ENCODE measurements at places on chromosomes 2 and 18. TPM values are rescaled to one million over a fixed set of nuclear protein-coding genes. Genes with fewer than 3 reads are reported as not detected.

GRCh38 chr2:229344151-229344551, 73.1 kb upstream of the PID1 start:
- DNase-seq, result no peak

DNA sequence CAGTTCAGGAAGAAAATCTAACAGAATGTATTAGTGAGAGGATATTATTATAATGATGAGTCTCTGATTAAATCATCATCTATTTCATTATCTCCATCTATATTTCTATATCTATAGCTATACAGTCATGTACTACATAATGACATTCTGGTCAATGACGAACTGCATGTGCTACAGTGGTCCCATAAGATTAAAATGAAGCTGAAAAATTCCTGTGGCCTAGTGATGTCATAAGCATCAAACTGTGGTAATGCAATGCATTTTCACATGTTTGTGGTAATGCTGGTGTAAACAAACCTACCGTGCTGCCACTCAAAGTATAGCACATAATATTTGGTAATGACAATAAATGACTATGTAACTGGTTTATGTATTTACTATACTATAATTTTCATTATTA, 1127.9 kb upstream of the CHAC2 start:
- DNase-seq, result no peak

- DNase-seq, result no peak
These were observed 639.9 kb downstream of the ERBB4 start for GRCh38 chr2:211898702-211899101.

The PASK gene
- total RNA-seq, result 2.2 TPM

GRCh38 chr2:231674587-231675338, 33.6 kb upstream of the PTMA start:
- peak; percentile 84 for DNase-seq

DNA sequence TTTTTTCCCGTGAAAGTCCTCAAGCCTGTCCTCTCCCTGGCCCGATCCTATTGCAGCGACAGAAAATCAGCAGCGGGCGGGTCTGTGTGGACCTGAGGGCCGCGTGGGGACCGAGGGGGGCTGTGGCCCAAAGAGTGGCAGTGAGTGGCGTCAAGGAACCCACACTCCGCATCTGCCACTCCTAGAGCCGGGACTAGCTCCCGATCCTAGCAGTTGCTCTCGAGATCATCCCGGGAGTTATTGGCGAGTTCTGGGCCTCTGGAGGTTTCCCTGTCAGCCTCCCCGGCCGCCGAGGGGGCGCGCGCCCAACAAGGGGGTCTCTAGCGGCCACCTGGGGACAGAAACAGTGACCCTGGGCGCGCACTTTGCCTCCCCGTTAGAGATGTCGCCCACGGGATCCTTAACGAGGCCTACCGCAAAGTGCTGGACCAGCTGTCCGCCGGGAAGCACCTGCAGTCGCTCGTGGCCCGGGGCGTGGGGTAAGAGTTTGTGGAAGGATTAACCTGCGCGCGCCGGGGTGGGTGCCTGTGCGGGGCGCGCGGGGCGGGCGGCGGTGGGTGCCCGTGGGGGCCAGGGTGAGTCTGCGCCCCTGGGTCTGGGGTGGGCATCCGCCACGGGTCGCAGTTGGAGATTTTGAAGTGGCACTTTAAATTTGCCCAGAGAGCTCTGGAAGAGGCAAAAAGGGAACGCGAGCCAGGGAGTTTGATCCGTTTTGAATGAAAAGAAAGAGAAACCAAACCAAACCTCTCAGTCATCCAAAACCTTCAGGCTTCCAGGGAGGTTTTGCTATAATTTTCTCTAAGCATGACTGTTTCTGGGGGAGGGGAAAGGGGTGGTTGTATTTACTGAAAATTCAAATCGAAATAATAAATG, 3.5 kb downstream of the ADCYAP1 start:
- DNase-seq, result no peak

The ACMSD gene
- not detected for total RNA-seq

The SETBP1 gene
- total RNA-seq, result 15.5 TPM

- no peak for DNase-seq
These were observed 324.0 kb downstream of the GALNT13 start for GRCh38 chr2:154195644-154196195.

The LYG2 gene
- total RNA-seq, result not detected

GRCh38 chr2:59770651-59771050, 782.8 kb downstream of the BCL11A start:
- no peak for DNase-seq

DNA sequence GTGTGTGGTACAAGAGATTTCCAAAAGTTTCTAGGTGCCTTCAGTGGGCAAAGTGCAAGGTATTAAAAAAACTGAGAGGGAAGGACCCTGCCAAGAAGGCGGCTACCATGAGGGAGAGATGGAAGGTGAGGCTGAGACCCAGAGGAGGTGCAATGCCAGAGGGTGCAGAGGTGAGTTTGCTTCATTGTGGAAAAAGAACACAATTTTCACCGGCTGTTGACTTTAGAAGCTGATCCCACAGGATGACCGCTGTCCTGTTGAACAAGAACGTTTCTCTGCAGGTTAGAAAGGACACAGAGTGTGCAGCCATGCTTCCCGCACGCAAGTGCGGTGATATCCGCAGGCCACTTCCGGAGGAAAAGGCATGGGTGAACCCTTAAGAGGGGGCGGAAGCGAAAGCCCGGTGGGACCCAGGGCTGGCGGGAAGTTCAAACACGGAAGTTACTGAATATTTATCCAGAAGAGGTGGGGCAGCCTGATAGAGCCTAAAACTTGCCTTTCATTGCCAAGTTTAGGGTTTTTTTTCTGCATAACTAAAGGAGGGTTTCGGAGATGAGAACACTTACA, 16.6 kb downstream of the SP110 start:
- DNase-seq, result no peak

DNA sequence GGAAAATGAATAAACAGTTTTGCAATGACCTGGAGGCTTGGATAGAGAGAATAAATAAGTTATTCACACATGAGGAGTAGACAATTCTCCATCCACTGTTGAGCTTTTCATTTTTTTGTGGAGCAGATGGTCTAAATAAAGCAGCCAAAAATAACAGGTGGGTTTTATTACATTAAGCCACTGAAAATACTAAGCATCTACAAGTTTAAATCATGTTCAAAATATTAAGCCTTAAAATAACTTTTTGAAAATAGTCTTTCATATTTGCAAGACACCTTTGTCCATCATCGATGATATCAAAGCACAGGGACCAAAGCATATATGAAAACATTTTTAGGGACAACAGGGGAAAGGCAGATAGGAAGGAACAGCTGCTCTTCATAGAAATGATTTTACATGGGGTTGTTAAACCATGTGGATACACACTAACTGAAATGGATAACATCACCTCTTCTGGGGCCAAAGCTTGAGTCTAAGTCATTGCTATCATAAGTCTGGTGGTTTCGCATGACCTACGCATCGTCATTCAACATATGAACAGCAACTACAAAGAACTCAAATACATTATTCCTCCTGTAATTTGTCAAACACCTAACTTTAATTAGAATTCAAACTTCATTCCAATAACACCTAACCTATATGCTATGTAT, 197.6 kb upstream of the CHST9 start:
- DNase-seq, result no peak

- no peak for DNase-seq
These were observed 83.0 kb upstream of the LTBP1 start for GRCh38 chr2:32863803-32864202.

DNA sequence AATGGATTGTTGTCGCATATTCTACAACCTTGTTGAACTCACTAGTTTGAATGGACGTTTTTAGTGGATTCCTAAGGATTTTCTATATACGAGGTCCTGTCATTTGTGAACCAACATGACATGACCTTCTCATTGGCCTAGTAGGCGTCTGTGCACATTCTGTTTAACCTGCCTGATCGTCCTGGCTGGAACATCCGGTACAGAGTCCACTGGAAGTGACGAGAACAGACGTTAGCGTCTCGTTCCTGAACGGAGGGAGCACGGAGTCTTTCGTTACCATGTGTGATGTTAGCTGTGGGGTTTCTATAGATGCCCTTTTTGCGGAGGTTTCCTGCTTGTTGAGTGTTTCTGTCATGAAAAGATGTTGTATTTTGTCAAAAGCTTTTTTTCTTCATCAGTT, 61.9 kb downstream of the SLC66A2 start:
- DNase-seq, result no peak

DNA sequence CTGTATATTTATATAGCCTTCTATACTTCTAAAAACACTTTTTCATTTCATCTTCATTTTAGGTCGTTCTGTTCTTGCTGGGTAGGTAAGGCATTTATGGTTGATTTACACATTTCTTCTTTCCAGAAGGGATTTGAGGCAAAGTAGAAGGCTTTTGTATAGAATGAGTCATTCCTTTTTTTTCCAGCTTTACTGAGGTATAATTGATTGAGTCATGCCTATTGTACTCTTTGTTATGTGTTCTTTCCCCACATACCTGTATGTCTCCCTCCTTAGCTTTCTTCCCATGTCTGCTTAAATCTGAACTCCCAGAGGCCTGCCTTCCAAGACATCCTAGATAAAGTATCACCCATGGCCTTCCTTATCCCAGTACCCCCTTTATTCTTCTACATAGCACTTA, 4.8 kb upstream of the CDC42EP3 start:
- no peak for DNase-seq

The LBH gene
- 208 TPM for total RNA-seq

GRCh38 chr18:23106575-23106974, 28.7 kb upstream of the CABLES1 start:
- no peak for DNase-seq

DNA sequence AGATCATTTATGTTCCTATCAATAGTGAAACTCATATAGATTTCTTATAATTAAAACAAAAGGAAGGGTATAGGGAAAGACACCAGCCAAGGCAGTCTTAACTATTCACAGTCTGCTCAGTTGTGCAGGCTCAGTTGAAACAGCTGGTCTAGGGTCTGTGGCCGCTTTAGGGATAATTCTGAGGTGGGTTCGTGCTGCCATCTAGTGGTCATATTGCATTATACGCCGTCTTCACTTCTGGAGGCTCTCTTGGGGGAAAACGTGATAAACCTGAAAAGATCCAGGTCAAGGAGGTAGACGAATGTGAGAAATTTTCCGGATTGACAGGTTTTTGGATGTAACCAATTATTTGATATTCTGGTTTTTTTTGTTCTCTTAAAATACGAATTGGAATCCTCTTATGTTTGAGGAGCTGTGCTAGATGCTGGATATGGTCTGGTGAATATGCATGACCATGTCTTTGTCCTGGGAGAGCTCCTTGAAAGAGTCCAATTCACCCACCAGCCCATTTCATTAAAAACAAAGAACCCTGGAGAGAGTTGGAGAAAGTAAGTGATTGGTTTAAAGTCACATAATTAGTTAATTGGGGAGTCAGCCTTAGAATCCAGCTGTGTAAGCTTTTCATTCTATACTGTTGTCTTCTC, 492.4 kb downstream of the PLCL1 start:
- DNase-seq, result no peak

DNA sequence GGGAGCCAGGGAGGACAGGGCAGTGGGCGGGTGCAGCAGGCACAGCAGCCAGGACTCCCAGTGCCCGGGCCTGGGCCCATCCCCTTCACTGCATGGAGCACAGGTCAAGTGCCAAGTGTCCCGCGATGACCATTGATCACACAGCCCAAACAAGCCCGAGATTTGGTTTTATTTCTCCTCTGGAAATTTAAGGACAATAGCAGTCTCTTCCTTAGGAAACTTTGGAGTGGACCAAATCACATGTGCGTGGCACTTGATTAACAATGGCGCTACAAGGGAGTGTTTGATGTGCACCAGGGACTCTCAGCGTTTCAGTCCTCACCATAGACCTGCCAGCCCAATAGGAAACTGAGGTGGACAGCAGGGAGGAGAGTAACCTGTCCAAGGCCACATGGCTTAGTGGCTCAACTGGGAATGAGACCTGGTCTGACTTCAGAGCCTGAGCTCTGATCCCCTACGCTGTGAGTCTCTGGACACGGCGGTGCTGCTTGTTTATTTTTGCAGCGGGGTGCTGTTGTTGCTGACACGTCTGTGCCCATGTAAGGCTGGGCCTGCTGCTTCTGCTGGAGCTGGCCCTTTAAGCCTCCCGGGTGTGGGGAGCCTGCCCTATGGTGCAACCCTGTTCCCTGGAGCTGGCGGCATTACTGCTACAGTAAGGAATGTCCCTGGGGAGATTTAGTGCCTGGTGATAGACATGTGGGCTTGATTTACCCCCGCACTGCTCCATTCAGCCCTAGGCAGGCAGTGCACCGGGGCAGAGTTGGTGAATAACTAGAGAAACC, 194.2 kb downstream of the INHBB start:
- DNase-seq, result no peak

- DNase-seq, result no peak
These were observed 16.7 kb upstream of the LAPTM4A start for GRCh38 chr2:20067992-20068584.

The GALNT13 gene
- total RNA-seq, result 0.13 TPM

- no peak for DNase-seq
These were observed 87.2 kb downstream of the NRP2 start for GRCh38 chr2:205769495-205769850.

The ATP8B1 gene
- total RNA-seq, result 9.3 TPM

The SLC9A4 gene
- not detected for total RNA-seq

GRCh38 chr2:70959851-70960832, 18.3 kb upstream of the ANKRD53 start:
- DNase-seq, result peak; percentile 56

DNA sequence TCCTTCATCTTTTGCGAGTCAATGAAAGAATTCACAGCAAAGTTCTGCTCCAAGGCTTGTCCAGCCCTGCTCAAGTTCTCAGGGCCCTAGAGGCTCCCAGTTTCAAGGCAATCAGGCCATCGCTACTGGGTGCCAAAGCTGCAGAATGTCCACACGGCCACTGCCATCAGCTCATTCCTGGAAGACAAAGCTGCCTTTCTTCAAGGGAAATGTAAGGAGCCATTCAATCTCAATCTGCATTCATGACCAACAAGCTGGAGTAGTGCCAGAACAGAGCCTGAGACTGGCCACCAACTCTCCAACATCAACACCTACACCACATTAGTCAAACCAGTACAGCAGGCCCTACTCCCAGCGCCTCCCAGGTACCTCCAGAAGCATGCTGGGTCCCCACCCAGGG, 202.2 kb downstream of the TCF4 start:
- DNase-seq, result no peak

- DNase-seq, result no peak
These were observed 171.8 kb upstream of the ATP5MC3 start for GRCh38 chr2:175353275-175353674.

- no peak for DNase-seq
These were observed 254.6 kb upstream of the ID2 start for GRCh38 chr2:8427211-8427610.

- no peak for DNase-seq
These were observed 34.0 kb downstream of the UXS1 start for GRCh38 chr2:106159866-106160785.

GRCh38 chr2:49514201-49514600, 359.9 kb upstream of the FSHR start:
- DNase-seq, result no peak

The SPATA3 gene
- not detected for total RNA-seq

GRCh38 chr18:31954349-31954748, 11.4 kb upstream of the TRAPPC8 start:
- DNase-seq, result no peak

The MCFD2 gene
- total RNA-seq, result 55.1 TPM

The TEX44 gene
- not detected for total RNA-seq

DNA sequence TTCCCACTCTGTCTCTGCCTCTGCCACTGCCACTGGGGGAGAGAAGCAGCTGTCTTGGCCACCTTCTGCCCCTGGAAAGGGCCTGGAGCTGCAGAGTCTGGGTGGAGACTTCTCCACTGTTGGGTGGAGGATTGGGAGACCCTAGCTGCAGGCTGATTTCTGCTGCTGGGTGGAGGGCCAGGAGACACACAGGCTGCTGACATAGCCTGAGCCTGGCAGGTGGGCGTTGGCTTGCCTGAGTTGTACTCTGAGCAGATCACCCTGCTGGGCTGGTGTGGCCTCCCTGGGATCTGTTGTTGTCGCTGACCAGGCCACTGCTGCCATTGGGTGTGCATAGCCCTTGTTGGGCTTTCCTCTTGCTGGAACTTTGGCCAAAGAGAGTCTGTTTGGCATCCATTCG, 64.3 kb downstream of the ARHGEF4 start:
- no peak for DNase-seq

The CYBRD1 gene
- 39.7 TPM for total RNA-seq

Data from cardiac septum (tissue), 1 donor.